Right lobe of liver (tissue), 6 donors: ENCODE measurements at places on chromosomes 1 and 21. TPM values are rescaled to one million over a fixed set of nuclear protein-coding genes. Genes with fewer than 3 reads are reported as not detected.

GRCh38 chr1:226646026-226646869 lies 92.8 kb downstream of the ITPKB start:
- DNase-seq: peak; percentile 16
- H3K4me1 ChIP-seq: no peaks in the 10 kb centered on the region
- no peaks in the 10 kb centered on the region for H3K27me3 ChIP-seq

- H3K27ac ChIP-seq: no peak overlapping the region
- DNase-seq: no peak
These were observed 49.3 kb upstream of the RABGAP1L start for GRCh38 chr1:174110053-174110452.

GRCh38 chr1:185532856-185533255 lies 201.3 kb upstream of the HMCN1 start:
- no peaks in the 10 kb centered on the region for H3K27me3 ChIP-seq
- no peaks in the 10 kb centered on the region for H3K36me3 ChIP-seq
- no peaks in the 10 kb centered on the region for H3K4me1 ChIP-seq
- no peak overlapping the region for H3K27ac ChIP-seq
- DNase-seq: no peak
- no peak overlapping the region for H3K4me3 ChIP-seq

The PLA2G2D gene
- not detected for total RNA-seq
